Urothelium cell line (cell line): ENCODE measurements at places on chromosomes 6 and 20.

- no peak for DNase-seq
These were observed 215.1 kb downstream of the PACRG start for GRCh38 chr6:162942866-162943265.

DNA sequence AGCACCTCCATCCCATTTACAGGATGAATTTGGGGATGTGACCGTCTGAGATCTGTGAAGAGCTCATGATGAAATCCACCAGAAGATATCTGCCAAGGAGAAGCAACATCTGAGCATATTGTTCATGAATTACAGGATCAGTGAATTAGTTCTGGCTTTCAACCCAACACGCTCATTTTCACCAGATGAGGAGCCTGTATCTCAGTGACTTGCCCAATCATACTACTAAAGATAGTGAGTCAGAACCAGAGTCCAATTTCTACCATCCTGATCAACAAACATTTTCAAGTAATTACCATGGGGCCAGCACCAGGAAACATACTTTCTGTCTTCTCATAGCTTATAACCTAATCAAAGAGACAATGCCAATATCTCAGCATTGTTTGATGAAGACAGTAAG, 116.6 kb downstream of the ZDHHC14 start:
- no peak for DNase-seq

DNA sequence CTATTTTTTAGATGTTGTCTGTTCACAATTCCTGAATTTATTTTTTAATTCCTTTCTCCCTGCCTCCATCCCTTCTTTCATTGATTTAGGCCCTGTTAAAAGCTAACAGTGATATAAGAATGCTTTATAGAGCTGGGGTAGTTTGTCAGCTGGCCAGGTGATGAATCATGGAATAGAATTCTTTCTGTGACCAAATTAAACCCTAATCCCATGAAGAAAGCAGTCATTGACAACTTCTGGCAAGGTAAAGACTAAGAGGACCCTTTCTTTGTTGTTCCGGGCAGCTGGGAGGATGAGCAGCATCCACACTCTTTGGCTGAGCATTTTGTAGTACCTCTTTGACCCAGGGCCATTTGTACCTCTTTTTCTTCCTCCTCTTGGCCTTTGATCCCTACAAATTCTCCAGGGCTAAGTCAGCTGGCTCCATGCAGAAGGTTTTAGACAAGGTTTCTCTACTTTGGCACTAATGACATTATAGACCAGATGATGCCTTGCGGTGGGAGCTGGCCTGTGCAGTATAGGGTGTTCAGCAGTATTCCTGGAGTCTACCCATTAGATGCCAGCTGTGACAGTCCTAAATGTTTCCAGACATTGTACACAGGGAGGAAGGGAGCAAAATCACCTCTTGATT, 102.9 kb downstream of the SLX4IP start:
- peak; percentile 51 for DNase-seq

- DNase-seq: no peak
These were observed 2.9 kb upstream of the MDGA1 start for GRCh38 chr6:37700620-37700973.

DNA sequence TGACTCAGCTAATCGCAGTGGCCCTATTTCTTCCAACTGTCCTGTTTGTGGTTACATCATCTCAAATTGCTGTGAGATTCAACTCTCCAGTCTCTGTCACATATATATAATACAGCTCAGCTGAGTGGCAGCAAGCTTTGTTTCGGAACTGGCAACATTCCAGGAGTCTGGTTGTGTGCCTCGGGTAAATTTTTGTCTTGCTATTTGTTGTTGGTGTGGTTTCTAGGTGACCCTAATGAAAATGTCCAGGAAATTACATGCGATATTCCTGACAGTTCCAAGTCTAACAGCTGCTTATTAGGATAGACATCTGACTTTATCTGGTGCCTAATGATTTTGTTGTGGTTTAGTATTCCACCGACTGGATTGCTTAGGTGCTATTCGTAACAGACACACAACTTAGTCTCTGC, 581.8 kb downstream of the CD109 start:
- peak; percentile 9 for DNase-seq

DNA sequence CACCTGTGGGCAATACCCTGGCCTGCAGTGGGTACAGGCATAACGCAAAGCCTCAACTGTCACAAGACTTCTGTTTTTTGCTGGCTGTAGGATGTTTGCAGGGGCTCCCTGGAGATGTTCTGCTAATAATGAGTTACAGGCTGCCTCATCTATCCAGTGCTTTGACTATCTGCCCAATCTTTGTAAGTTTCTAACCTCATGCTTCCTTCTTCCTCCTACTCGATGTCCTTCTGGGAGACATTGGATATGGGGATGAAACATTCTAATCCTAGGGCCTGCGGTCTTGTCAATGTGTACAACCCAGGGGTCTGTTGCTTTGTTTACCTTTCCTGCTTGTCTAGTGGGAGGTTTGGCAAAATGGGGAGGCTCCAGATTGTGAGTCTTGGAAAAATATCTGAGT, 136.8 kb upstream of the TCF21 start:
- no peak for DNase-seq

- DNase-seq: no peak
These were observed 47.8 kb downstream of the TFEB start for GRCh38 chr6:41687501-41688175.

DNA sequence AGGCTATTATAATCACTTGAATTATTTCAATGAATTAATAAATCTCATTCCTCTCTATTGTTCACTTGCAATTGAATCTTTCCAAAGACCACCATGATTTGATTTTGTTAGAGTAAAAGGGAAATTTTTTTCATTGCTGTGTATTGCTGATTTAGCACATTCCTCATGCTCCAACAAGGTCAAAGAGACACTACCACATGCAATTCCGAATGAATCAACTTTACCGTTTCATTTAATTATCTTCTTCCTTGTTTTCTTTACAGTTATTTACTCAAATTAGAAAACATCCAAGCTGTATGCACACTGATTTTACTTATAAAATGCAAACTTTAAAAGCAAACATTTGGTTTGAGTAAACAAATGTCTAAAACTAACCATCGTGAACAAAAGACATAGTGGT, 967 bp downstream of the KIAA0408 start:
- DNase-seq: no peak

GRCh38 chr6:154785075-154785474, 51.9 kb downstream of the SCAF8 start:
- DNase-seq: no peak

DNA sequence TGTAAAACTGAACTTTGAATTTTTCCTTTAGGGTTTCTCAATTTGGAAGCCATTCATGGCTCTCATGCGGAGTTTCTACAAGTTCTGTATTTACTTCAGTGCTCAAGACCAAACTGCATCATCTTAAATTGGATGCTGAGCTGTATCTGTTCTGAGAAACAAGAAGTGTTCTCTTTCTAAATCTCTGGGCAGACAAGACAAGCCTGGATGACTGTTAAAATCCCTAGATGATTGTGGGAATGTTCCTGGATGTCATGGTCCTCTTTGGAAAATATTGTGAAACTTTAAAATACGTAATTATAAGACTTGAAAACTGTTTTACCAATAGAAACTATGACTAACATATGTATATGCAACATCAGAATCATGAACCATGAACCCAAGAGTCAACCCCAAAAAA, 6.2 kb upstream of the GCM1 start:
- no peak for DNase-seq

DNA sequence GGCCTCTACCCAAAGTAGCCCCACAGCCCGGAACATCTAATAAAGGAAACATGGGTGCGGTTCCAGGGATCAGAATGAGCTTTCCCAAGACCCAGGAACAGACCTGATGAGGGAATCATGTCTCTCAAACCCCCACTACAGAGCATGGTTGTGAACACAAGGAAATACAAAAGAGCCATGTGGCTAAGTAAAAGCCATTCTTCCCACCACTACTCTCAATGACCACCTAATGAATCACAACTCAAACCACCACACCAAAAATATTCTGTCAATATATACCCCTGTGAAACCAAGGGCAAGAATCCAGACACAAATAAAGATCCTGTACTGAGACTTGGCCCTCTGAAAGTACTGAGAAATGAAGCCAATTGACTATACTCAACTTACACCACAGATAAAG, 20.9 kb upstream of the COL21A1 start:
- DNase-seq: no peak

DNA sequence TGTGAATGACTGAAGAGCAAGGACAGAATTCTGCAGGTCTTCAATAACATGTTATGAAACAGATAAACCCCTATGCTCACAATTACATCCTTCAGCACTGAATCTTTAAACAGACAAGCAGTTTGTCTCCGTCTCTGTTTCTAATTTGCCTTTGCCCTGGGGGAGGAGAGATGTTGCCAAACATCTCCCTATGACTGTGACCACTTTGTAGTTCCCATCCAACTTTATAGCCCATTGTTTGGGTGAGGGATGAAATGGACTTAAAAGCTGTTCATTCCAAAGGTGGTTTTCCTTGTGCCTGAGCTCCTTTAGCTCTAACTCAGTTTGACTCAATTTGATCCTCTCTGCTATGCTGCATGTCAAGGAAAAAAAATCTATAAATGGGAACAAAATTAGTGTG, 19.5 kb upstream of the ADTRP start:
- DNase-seq: no peak

- DNase-seq: no peak
These were observed 34.2 kb upstream of the SUPT3H start for GRCh38 chr6:45411959-45412358.

- DNase-seq: no peak
These were observed 1.5 kb downstream of the DDRGK1 start for GRCh38 chr20:3202965-3203314.

DNA sequence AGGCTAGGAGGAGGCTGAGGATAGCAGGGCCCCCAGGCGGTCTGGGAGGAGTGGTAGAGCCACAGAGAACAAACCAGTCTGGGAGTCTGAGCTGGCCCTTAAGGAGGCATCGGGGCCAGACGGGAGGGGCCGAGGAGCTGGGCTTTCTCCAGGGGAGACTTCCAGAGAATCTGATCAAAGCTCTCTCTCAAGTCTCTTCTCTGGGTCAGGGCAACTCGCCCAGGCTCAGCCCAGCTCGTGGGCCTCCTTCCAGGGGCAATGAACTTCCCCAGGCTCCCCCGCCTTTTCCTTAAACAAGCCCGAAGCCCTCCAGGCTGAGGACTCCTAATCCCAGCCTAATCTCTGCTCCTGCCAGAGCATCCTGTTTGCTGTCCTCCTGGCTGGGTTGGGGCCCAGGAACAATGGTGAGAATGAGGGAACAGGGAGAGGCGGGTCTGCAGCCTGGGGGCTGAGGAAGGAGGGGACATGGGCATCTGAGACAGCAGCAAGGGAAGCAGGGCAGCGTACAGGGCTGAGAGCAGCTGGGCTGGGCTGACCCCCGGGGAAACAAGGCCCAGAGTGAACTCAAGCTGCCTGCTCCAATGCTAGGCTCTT, 173.6 kb downstream of the ANKRD60 start:
- no peak for DNase-seq

- peak; percentile 83 for DNase-seq
These were observed 11.8 kb upstream of the GSTA1 start for GRCh38 chr6:52815167-52816092.

DNA sequence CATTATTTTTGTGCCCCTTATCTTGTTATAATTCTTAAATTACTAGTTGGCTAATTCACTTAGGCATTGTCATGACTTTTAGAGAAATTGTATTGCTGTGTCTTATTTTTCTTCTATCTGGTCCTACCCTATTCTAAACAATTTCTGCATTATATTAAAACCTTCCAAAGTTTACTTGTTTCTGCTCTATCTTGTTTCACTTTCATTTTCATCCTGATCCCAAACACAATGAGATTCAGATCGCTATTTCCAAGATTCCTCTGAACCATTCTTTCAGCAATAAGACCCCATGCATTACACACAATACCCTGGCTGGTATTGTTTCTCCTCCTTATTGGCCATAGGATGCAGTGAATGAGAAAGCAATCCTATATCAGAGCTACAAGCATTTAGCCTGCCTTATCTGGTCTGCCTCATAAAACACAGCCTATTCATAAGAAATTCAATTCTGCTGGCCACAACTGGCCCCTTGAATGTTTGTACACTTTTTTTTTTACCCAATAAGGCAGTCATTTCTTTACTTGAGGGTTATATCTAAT, 69.9 kb upstream of the POU3F2 start:
- DNase-seq: no peak

- DNase-seq: no peak
These were observed 21.9 kb downstream of the SAMD5 start for GRCh38 chr6:147530132-147531060.

DNA sequence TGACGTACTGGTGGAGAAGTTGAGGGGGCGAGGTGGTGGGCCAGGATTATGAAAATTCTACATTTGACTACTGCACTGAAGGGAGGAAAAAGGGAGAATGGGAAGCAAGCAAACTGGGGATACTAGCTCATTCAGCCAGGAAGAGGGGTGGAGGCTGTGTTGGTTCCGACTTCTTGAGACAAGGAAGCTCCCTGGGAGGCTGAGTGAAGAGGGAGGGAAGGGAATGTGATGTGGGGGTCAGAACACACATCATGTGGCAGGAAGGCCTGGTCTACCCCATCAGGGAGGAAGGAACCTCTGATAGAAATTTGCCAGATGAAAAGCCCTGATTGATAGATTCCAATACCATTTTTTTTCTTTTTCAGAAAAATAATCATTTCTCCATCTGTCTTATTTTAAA, 28.8 kb upstream of the MCHR2 start:
- no peak for DNase-seq

- no peak for DNase-seq
These were observed 95.9 kb upstream of the EMILIN3 start for GRCh38 chr20:41462372-41463161.

GRCh38 chr20:17161673-17162481, 65.0 kb upstream of the PCSK2 start:
- no peak for DNase-seq

- no peak for DNase-seq
These were observed 571.2 kb downstream of the QKI start for GRCh38 chr6:163985710-163986109.

- no peak for DNase-seq
These were observed 159.8 kb downstream of the CLIC5 start for GRCh38 chr6:45855642-45856394.
